ENCODE measurements at places on chromosomes 5 and 9. TPM values are rescaled to one million over a fixed set of nuclear protein-coding genes. Genes with fewer than 3 reads are reported as not detected.

ISL1 gene
- polyA plus RNA-seq: 0.14 TPM

MEF2C gene
- 0.59 TPM for polyA plus RNA-seq

HMCN2 gene
- 8.3 TPM for polyA plus RNA-seq

DMRTA1 gene
- polyA plus RNA-seq: 1.5 TPM

NDOR1 gene
- 42.4 TPM for polyA plus RNA-seq

ACOT12 gene
- 0.29 TPM for polyA plus RNA-seq

GRHPR gene
- polyA plus RNA-seq: 201 TPM

IGFBPL1 gene
- 30.9 TPM for polyA plus RNA-seq

CER1 gene
- 0.28 TPM for polyA plus RNA-seq

PCDHA13 gene
- 1.3 TPM for polyA plus RNA-seq

Measured in H1 (cell line).